ENCODE measurements at places on chromosomes 3 and 15. TPM values are rescaled to one million over a fixed set of nuclear protein-coding genes. Genes with fewer than 3 reads are reported as not detected.

Gene RPSA
- total RNA-seq: 953 TPM

Gene ZNF501
- 25.0 TPM for total RNA-seq

Gene ANKUB1
- 0.63 TPM for total RNA-seq

Gene FAM3D
- not detected for total RNA-seq

Gene CYP1A2
- not detected for total RNA-seq

Gene TIGIT
- not detected for total RNA-seq

Gene GPR62
- 0.31 TPM for total RNA-seq

Gene ATP13A4
- total RNA-seq: 22.2 TPM

Gene TXNRD3
- 16.6 TPM for total RNA-seq

Gene PLXND1
- 24.1 TPM for total RNA-seq

Gene MSL2
- total RNA-seq: 38.5 TPM

Gene TLR9
- total RNA-seq: 0.31 TPM

Gene SLCO2A1
- 0.31 TPM for total RNA-seq

Gene LDHAL6B
- total RNA-seq: not detected

Gene LMAN1L
- not detected for total RNA-seq

Gene BDH1
- 18.5 TPM for total RNA-seq

Gene PLA2G4E
- not detected for total RNA-seq

Gene SMAD3
- 6.9 TPM for total RNA-seq

Gene CHAC1
- total RNA-seq: 4.4 TPM

Gene TGM5
- not detected for total RNA-seq

Gene ZDHHC23
- 18.8 TPM for total RNA-seq

Gene SPESP1
- total RNA-seq: 2.5 TPM

Gene ADAMTS7
- total RNA-seq: 26.3 TPM

Gene CP
- total RNA-seq: 0.94 TPM

Gene SRP14
- total RNA-seq: 90.5 TPM

Gene ACAA1
- 40.7 TPM for total RNA-seq

Gene RARB
- 7.8 TPM for total RNA-seq

Gene QARS1
- 170 TPM for total RNA-seq

Gene SI
- not detected for total RNA-seq

Gene GALNT15
- total RNA-seq: 5.0 TPM

Gene GADL1
- total RNA-seq: 2.8 TPM

All from parietal lobe (tissue), 2 donors.